A549 treated with DMSO at 1 μM for 4 hours (cell line): ENCODE measurements at places on chromosomes 2 and 18. TPM values are rescaled to one million over a fixed set of nuclear protein-coding genes. Genes with fewer than 3 reads are reported as not detected.

Gene PFN4
- total RNA-seq = 1.1 to 1.5 TPM (median 1.2 TPM) in 5 replicates

Gene SP140
- 0.16 to 0.24 TPM (median 0.19 TPM) in 4 of 5 replicates, not detected in the other for total RNA-seq

Gene RNF152
- total RNA-seq = 0.01 to 0.16 TPM (median 0.01 TPM) in 3 of 5 replicates, not detected in the others

Gene LYPD6
- 0.06 to 0.12 TPM (median 0.07 TPM) in 5 replicates for total RNA-seq
